Activated T-cell treated with anti-CD3 and anti-CD28 coated beads, Interleukin-2, amount 50 U/mL, for 72 hours (primary cell): ENCODE measurements at places on chromosomes 1 and 21. TPM values are rescaled to one million over a fixed set of nuclear protein-coding genes. Genes with fewer than 3 reads are reported as not detected.

- peaks cover 9% of the 10 kb centered on the region for H3K27me3 ChIP-seq
- no peaks in the 10 kb centered on the region for H3K36me3 ChIP-seq
- peaks cover 14% of the 10 kb centered on the region for H3K4me1 ChIP-seq
- no peak overlapping the region for H3K27ac ChIP-seq
- no peak overlapping the region for H3K4me3 ChIP-seq
Measured at GRCh38 chr1:211701733-211702132, 26.3 kb upstream of the NEK2 start.

The SEMA4A gene
- 80.3 TPM for total RNA-seq

The GIPC2 gene
- 0.62 TPM for total RNA-seq

- no peak for DNase-seq
- H3K27ac ChIP-seq, result no peak overlapping the region
Measured at GRCh38 chr1:47805018-47805417, 192.2 kb downstream of the TRABD2B start.

DNA sequence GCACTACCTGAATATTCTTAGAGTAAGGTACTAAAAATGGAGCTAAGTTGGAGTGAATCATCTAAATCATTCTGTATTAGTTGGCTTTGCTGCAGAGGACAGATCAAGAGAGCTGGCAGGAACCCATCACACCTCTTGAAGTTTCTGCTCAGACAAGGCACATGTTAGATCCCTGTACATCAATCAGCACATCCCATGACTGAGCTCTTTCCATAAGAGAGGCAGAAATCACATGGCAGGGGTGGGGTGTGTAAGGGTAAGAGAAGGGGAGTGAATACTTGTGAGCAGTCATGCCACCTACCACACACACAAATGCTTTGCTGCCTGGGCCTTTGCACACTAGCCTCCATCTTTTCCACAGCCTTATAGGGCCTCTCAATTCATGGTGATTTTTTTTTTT lies 214.4 kb downstream of the SLC35F3 start:
- H3K4me1 ChIP-seq, result peaks cover 10% of the 10 kb centered on the region
- H3K27ac ChIP-seq, result no peak overlapping the region
- no peak overlapping the region for H3K4me3 ChIP-seq
- no peak for DNase-seq

- H3K4me1 ChIP-seq, result peaks cover 20% of the 10 kb centered on the region
- no peak overlapping the region for H3K27ac ChIP-seq
- no peak for DNase-seq
- no peaks in the 10 kb centered on the region for H3K27me3 ChIP-seq
Measured at GRCh38 chr1:180930687-180931086, 18.0 kb downstream of the KIAA1614 start.

GRCh38 chr1:151072224-151072623 lies 1.7 kb downstream of the GABPB2 start:
- no peaks in the 10 kb centered on the region for H3K27me3 ChIP-seq
- peak overlapping the region; percentile 100 for H3K4me3 ChIP-seq
- peaks cover 39% of the 10 kb centered on the region for H3K4me1 ChIP-seq
- H3K27ac ChIP-seq, result peak overlapping the region; percentile 97
- peaks cover 5% of the 10 kb centered on the region for H3K36me3 ChIP-seq

The TAS1R1 gene
- total RNA-seq, result not detected

DNA sequence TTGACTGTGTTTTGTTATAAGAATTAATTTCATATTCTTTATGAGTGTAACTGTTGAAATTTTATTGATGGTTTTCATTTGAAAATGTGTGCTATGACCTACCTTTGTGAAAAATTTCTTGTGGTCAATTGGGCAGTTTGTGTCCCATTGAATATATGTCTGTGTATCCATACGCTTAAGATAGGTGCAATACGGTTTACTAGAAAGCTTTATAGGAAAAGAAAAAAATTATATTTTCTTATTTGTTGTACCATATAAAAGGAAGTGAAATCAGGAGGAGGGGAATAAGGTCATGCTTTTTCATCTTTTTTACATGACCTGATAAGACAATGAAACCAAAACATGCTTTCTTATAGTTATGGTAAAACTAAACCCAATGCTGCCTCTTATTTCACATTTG lies 807.7 kb downstream of the USP25 start:
- no peaks in the 10 kb centered on the region for H3K27me3 ChIP-seq
- no peak overlapping the region for H3K27ac ChIP-seq
- no peak for DNase-seq
- no peaks in the 10 kb centered on the region for H3K4me1 ChIP-seq
- no peak overlapping the region for H3K4me3 ChIP-seq

- no peaks in the 10 kb centered on the region for H3K4me1 ChIP-seq
- no peak overlapping the region for H3K4me3 ChIP-seq
- no peaks in the 10 kb centered on the region for H3K36me3 ChIP-seq
- no peak overlapping the region for H3K27ac ChIP-seq
- H3K27me3 ChIP-seq, result no peaks in the 10 kb centered on the region
Measured at GRCh38 chr1:223338811-223339746, 24.9 kb downstream of the SUSD4 start.

- peaks cover 7% of the 10 kb centered on the region for H3K27me3 ChIP-seq
- H3K27ac ChIP-seq, result no peak overlapping the region
- no peak for DNase-seq
- H3K36me3 ChIP-seq, result no peaks in the 10 kb centered on the region
Measured at GRCh38 chr1:14500912-14501311, 97.6 kb upstream of the KAZN start.

DNA sequence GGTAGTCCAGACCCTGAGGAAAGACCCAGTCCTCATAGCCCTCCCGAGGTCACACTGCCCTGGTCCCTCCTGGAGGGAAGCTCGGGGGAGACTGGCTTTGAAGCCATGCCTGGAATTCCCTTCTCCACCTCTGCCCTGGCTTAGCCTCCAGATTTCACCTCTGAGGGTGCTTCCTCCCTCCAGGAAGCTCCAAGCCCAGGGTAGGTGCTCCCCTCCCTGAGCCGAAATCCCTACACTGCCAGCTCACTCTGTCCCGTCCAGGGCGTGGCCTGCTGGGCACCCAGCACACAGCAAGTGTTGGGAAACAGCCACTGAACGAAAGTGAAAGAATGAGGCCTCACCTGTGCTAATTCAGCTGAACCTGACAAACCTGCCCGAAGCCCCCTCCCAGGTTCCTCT lies 6.0 kb upstream of the TNFRSF25 start:
- no peaks in the 10 kb centered on the region for H3K4me1 ChIP-seq
- H3K36me3 ChIP-seq, result no peaks in the 10 kb centered on the region
- no peaks in the 10 kb centered on the region for H3K27me3 ChIP-seq
- no peak overlapping the region for H3K4me3 ChIP-seq
- no peak for DNase-seq

The ANGPTL1 gene
- total RNA-seq, result not detected

GRCh38 chr1:182054698-182055326 lies 6.7 kb downstream of the ZNF648 start:
- DNase-seq, result peak; percentile 70
- H3K4me3 ChIP-seq, result no peak overlapping the region
- no peaks in the 10 kb centered on the region for H3K36me3 ChIP-seq
- H3K27me3 ChIP-seq, result peaks cover 26% of the 10 kb centered on the region
- H3K4me1 ChIP-seq, result peaks cover 16% of the 10 kb centered on the region

The SF3B4 gene
- total RNA-seq, result 59.7 TPM

DNA sequence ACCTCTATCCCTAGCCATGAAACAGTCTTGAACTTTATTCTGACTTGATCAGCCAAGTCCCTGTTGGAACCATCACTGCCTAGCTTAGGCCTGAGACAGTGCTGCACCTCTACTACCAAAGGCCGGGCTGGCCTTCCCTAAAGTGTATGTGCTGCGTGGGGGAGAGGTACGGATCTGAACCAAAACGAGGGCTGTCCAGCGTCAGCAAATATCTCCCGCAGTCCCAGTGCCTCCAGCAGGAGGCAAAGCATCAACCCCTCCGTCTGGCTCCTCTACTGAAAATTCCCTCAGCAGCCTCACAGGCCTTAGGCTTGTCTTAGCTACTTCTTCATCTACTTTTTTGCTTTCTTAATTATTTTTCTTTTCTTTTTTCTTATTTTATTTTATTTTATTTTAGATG lies 33.3 kb upstream of the KIF26B start:
- DNase-seq, result no peak
- no peaks in the 10 kb centered on the region for H3K27me3 ChIP-seq
- H3K4me3 ChIP-seq, result no peak overlapping the region
- H3K36me3 ChIP-seq, result no peaks in the 10 kb centered on the region

DNA sequence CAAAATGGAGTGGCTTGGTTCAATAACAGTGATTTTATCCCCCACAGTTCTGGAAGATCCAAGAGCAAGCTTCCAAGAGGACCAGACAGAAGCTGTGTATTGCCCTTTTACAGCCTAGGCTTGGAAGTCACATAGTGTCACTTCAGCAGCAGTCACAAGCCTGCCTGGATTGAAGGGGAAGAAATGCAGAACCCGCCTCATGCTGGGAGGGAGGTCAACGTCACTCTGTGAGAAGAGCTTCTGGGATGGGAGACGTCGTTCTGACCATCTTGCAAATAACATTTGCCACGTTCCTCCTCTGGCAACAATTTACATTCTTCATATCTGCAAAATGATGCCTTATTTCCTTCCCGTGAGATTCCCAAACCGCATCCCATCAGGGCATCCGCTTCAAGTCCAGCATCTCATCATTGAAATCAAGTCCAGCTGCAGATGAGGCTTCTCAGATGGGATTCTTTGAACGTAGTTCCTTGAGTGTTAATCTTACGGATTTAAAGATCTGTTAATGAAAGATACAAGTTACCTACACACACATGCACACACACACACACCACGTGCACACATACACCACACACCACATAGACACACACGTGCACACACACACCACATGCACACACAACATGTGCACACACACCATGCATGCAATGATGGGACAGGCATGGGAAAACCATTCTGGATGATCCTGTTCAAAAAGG lies 23.9 kb upstream of the KIF1B start:
- H3K36me3 ChIP-seq, result no peaks in the 10 kb centered on the region
- H3K4me1 ChIP-seq, result no peaks in the 10 kb centered on the region

- no peak overlapping the region for H3K27ac ChIP-seq
- no peaks in the 10 kb centered on the region for H3K4me1 ChIP-seq
- DNase-seq, result no peak
- H3K27me3 ChIP-seq, result no peaks in the 10 kb centered on the region
Measured at GRCh38 chr1:15709226-15709625, 25.1 kb downstream of the PLEKHM2 start.

- no peaks in the 10 kb centered on the region for H3K36me3 ChIP-seq
- no peak overlapping the region for H3K4me3 ChIP-seq
- peaks cover 19% of the 10 kb centered on the region for H3K4me1 ChIP-seq
- H3K27ac ChIP-seq, result peak overlapping the region; percentile 95
- H3K27me3 ChIP-seq, result no peaks in the 10 kb centered on the region
- no peak for DNase-seq
Measured at GRCh38 chr1:169138866-169139670, 32.6 kb downstream of the ATP1B1 start.
